ENCODE measurements at places on chromosomes 1 and 21.

GRCh38 chr1:167463080-167463479 is 55.2 kb downstream of the CD247 start:
- no peak for DNase-seq

- DNase-seq, result no peak
Measured at GRCh38 chr1:40861224-40862003, 749 bp downstream of the CITED4 start.

- peak; percentile 5 for DNase-seq
Measured at GRCh38 chr1:50023292-50024159, at the start of gene AGBL4. AGBL4 (minus strand) TSS chr1:50023954.

DNA sequence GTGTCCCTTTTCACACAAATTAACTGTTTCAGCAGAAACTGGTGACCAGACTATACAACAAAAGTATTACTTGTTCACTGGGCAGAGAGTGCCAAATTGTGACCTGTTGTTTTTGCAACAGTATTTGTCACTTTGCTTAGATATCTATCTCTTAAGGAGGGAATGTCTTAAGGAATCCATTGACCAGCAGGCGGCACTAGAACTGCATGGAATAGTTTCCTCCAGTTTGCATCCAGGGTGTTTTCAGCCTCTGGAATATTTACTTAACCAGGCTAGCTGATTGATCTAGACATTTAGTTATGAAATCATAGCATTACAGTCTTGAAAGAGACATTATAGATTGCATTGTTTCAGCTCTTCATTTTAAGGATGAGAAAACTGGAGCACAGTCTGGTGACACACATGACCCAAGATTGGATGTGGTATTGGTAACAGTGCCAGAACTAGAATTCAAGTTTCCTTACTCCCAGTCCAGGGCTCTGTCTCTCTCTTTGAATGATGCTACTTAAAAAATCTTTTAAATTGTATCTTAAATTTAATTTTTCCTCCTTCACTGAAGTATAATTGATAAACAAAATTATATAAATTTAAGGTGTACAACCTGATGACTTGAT is 16.9 kb downstream of the RPTN start:
- DNase-seq, result peak; percentile 57

- DNase-seq, result no peak
Measured at GRCh38 chr21:19392390-19392789, 988.8 kb upstream of the TMPRSS15 start.

DNA sequence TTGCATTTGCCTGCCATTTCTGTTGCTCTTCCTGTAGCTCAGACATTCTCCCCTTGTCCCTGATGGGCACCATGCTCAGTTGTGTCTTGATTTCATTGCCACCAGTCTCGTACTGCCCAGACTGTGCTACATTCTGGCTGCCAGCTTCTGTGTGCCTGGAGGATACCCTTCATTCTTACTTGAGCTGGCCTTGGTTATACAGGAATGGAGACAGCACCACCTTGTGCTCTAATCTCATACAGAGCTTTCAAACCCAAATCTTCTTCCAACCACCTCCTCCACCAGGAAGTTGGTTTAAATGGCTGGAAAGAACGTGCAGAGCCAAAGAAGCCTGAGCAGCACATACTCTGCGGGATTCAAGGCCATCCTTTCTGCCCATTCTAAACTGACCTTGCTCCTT is 165.3 kb downstream of the SLC35F3 start:
- DNase-seq, result no peak

GRCh38 chr1:204493984-204494280 is 673 bp downstream of the PIK3C2B start:
- peak; percentile 87 for DNase-seq

DNA sequence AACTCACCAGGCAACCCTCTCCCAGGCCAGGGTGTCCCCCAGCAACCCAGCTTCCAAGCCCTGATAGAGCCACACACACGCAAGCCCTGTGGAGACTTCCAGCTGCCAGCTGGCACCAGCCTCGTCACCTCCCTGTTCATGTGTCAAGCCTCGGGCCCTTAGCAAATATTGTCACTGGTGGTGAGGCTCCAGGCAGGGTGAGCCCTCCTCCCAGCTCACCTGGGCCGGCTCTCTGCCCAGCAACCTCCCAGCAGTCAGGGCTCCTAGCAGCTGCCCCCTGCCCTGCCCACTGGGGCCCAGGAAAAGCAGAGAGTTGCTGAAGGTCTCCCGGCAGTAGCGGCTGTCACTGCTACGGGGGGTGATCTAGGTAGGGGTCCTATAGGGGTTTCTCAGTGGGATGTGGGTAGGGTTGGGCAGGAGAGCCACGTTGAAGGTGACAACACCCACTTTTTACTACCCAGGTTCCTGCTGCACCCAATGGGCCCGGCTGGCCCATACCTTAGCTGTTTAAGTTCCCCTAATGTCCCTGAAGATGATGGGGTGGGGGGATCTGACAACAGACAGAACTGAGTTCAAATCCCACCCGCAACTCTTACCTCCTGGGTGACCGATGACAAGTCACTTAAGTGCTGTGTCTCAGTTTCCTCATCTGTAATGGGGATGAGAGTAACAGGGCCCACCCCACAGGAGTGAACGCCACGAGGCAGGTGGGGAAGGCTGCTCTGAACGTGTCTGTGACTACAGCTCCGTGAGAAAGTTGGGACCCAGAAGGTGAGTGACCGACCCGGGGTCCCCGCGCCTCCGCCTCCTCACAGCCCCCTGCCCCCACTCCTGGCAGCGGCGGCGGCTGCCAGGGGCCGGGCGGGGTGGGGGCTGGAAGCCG is 678 bp downstream of the TTC39A start:
- DNase-seq, result no peak

DNA sequence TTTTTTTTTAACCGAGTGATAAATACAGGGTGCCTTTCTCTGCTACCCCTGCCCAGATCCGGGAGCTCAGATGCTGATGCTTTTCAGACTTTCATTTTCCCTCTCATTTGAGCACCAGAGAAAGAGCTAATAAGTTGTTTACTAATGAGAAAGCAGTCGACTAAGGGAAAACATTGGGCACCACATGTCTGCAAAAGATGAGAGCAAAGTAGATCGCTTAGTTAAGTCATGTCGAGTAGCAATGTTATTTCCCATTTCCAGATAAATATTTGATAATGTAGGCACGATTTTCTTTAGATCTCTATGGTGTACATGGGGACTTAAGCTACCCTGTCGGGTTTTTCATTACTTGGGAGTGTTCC is 1.2 kb downstream of the PKN2 start:
- peak; percentile 63 for DNase-seq

DNA sequence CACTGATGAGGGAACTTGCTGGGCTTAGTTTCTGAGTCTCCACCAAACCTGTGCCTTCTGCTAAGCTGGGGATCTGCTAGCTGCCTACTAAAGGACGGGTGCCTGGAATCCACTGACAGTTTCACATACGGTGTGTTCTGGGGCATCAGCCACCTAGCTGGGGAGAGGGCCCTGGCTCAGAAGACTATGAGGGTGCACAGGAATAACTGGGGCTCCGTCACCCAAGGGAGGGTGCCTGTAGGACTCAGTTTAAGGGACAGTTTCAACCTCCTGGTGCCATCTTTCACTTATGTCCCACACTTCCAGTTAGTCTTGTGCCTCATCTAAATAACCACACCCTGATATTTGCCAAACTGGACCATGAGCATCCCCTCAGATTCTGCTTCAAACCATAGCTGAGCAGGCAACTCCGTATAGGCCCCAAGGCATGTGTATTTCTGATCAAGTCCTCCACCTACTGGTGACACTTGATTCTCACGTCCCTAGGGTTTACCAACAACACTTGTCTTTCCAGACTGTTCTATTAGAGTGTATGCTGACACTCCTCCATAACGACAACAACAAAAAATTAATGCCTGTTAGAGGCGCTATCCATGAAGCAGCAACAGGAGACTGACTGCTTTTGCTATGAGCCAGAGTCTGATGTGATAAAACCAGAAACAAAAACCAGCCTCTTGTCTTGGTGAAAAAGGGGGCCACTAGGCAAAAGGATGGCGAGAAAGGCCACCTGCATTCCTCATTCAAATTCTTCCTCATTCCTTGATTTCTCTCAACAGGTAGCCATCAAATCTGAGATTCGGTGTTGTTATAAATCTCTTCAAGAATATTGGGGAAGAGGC is 55.0 kb upstream of the PAXBP1 start:
- peak; percentile 64 for DNase-seq

- no peak for DNase-seq
Measured at GRCh38 chr1:39538531-39539251, 37.9 kb downstream of the PABPC4 start.
